H1 (cell line): ENCODE measurements at places on chromosomes 3 and 15. TPM values are rescaled to one million over a fixed set of nuclear protein-coding genes. Genes with fewer than 3 reads are reported as not detected.

DNA sequence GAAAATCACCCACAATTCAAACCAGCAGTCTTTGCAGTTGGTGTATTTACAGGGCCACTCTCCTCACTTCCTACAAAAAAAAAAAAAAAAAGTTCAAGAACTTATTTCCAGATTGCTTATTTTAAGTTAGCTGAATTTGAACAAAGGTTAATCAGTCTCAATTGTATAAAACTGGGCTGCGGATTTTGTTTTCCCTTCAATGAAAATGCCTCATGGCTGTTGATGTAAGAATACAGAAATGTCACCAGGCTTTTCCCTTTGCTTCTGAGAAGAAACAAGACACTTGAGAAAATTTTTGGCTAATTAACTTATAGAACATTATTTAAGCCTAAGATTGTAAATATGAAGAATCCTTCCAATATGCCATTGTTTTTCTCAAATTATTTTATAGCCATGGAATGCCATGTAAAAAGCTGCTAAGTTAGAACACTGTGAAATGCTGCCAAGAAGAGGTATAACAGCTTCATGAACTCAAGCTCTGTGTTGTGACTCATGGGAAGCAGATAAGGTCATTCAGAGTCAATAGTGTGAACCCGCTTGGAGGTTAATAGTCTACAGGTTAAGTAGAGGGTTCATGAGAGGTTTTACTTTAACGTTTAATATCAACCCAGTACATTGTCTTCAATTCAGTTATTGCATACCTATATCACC, 84.3 kb upstream of the ABI3BP start:
- DNase-seq, result no peak

DNA sequence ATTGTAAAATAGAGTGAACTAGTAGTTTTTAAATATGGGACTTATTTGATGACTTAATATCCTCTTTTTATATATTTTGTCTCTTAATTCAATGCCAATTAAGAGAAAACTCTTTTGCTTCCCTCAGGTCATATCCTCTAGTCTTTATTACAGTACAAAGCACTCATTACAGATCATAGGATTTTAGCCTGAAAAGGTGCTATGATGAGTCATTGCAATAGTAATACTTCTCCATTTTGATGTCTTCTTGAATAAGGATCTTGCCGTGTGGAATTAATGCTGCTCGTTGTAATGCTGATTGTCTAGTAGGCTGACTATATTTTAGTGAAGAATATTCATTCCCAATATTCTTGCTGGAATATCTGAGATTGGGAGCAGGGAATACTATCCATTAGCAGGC, 612.2 kb upstream of the GOLIM4 start:
- DNase-seq, result no peak

GRCh38 chr3:141808586-141808985, 45.4 kb downstream of the GRK7 start:
- no peak for DNase-seq

GRCh38 chr15:29451201-29451781, 181.7 kb upstream of the NSMCE3 start:
- DNase-seq, result peak; percentile 41

DNA sequence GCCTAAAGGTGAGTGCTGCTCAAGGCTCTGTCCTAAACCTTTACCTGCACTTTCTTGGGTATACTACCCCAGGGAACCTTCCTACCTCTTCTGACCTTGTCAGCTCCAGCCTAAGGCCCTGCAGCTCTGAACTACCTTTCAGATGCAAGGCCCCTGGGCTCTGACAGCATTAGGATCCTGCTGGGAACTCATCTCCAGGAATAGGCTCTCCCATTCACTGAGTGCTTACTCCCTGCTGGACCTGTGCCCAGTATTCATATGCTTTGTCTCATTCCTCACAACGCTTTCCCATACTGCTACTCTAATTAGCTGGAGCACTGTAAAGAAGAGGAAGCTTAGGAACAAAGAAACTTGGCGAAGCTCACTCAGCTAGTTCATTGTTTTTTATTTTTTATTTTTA, 53.8 kb upstream of the RAB6B start:
- peak; percentile 27 for DNase-seq

- DNase-seq, result peak; percentile 44
Measured at GRCh38 chr15:73679180-73679579, 5.0 kb upstream of the CD276 start.

GRCh38 chr3:14258906-14259904, 80.6 kb downstream of the LSM3 start:
- no peak for DNase-seq

The SLC22A13 gene
- 0.41 and 0.54 TPM in 2 replicates for total RNA-seq

The SUSD5 gene
- 3.3 and 3.9 TPM in 2 replicates for total RNA-seq

The DNASE1L3 gene
- total RNA-seq, result not detected in 2 replicates

The SCG5 gene
- 16.9 and 19.9 TPM in 2 replicates for total RNA-seq

The TNNC1 gene
- 5.8 and 9.5 TPM in 2 replicates for total RNA-seq

The TXNRD3 gene
- total RNA-seq, result 3.2 and 3.4 TPM in 2 replicates
